ENCODE measurements at places on chromosomes 3 and 15.

DNA sequence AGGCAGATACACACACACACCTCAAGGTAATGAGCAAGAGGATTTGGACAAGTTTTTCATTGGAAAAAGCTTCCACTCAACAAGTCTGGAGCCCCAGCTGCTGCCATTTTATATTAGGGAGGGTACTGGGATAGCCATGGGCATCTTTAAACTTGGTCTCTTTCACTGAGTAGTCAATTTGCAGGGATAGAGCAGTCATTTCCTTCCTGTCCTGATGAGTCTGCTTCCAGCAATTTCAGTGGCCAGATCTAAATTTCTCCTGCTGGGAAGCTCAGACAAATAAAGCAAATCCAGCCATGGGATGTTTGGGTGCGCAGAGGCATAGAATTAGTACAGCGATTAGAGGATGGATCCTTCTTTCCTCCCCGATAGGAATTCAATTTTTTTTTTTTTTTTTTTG, 874 bp upstream of the ERC2 start:
- DNase-seq, result peak; percentile 3

DNA sequence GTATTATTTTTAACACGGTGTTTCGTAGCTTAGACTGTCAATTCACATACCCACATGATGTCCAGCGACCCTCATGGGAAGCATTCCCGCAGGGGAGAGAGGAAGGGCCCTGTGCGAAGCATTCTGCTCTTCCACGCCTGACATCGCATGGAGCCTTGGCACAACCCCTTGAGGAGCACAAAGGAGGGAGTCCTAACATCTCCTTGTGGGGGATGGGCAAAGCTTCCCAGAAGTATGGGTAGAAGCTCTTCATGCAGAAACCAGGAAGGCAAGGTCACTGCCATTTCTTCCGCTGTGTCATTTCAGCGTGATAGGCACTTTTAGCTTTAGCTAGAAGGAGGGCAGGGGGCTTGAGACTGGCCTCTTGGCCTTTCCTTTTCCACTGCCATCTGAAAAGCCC, 28.7 kb upstream of the USP3 start:
- DNase-seq, result no peak

DNA sequence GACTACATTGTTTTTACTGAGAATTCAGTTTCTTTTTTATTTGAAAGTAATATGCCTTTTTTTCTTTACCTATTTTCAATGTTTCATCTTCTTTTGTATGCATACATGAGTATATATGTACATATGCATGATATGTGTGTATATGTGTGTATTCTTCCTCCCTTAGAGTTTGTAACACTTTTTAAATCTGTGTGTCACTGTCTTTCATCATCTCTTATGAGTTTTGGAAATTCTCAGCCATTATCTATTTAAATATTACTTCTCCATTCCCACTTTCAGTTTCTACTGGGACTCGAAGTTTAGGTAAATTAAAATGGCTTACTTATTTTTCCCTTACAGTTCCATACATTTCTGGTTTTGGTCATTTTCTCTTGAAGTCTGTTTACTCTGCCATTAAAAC, 754.1 kb downstream of the GRM7 start:
- no peak for DNase-seq

DNA sequence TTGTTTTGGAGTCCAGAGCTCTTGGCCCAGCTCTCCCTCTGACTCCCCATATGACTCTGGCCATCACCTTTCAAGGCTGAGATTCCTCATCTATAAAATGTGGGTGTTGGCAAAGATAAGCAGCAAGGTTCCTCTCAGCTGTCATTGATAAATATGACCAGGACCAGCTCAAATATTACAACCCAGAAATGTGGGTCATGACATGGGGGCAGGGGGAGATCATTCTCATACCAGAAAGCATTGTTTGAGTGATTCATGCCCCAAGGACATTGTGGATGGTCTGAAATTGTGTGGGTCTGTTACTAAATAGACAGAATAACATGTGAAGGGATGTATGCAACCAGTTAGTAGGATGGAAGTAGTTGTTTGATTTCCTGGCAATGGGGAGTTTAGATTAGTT, 13.9 kb downstream of the UPK1B start:
- peak; percentile 22 for DNase-seq

GRCh38 chr3:42708611-42709151, 6.1 kb upstream of the HHATL start:
- DNase-seq, result no peak

GRCh38 chr3:178386880-178387279, 149.4 kb upstream of the KCNMB2 start:
- DNase-seq, result no peak

GRCh38 chr3:127981097-127981496, 66.1 kb downstream of the KBTBD12 start:
- no peak for DNase-seq

GRCh38 chr3:194867270-194867983, 181.7 kb downstream of the FAM43A start:
- no peak for DNase-seq

GRCh38 chr15:74422652-74423430, 10.9 kb downstream of the SEMA7A start:
- DNase-seq, result peak; percentile 69

GRCh38 chr3:122533931-122534334, 19.2 kb upstream of the KPNA1 start:
- DNase-seq, result peak; percentile 72

GRCh38 chr3:193014902-193015301, 97.2 kb upstream of the MB21D2 start:
- DNase-seq, result no peak

- no peak for DNase-seq
Observed at GRCh38 chr3:190260301-190260700, 61.9 kb downstream of the CLDN1 start.

DNA sequence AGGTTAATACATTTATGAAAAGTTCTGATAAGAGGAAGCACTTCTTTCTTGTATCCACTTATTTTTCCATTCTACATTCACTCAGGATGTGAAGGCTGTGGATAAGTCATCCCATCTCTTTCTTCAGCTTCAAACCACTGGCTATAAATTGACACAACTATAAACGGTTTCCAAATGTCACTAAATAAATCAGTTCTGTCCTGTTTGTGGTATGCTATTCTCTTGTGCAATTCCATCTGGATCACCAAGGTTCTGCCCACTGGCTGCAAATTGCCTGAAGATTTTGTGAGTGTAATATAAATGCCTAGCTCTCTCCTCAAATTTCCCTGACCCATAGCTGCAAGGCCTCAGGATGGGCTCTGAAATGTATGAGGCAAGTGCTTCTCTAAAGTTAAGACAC, 7.1 kb upstream of the LMOD3 start:
- peak; percentile 15 for DNase-seq

DNA sequence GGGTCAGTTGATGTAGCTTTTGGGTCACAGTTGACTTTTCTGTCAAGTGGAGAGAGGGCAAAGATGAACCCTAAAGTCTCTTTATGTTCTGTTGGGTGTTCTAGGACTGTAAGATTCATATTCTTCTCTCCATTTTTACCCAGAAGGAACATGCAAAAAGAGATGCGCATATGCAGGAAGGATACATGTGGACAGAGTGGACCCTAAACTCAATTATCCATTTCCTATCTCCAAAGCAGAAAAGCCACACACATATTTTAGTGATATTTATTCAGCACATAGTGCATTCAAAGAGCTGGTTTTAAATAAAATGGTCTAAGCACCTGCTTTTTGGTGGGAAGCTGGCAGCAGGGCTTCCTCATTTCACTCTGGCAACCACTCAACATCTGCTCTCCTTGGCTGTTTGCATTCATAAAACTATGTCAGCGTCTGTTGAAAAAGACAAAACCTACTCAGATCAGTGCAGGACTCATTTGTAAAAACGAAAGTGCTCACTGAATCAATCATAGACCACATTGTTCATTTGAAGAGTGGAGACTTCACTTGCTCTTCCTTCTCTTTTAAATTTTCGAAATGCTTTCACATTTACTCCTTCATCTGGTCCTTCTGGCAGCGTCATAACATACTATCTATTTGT, 96.6 kb downstream of the SEMA6D start:
- no peak for DNase-seq

DNA sequence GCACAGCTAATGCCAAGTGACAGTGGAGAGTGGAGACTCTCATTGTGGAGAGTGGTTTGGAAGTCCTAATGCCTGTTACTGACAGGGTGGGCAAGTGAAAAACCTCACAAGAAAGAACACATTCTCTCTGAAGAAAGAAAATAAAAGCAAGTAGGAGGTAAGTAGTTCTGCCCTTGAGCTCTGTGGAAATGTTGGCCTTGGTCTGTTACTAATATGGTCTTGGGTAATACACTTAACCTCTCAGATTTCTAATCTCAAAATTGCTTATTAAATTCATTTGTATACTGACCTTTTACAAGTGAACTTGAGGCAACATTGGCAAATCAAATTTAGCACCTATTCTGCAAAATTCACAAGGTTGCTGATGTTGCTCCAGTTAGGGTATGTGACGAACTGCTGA, 291.6 kb upstream of the CBLB start:
- no peak for DNase-seq

DNA sequence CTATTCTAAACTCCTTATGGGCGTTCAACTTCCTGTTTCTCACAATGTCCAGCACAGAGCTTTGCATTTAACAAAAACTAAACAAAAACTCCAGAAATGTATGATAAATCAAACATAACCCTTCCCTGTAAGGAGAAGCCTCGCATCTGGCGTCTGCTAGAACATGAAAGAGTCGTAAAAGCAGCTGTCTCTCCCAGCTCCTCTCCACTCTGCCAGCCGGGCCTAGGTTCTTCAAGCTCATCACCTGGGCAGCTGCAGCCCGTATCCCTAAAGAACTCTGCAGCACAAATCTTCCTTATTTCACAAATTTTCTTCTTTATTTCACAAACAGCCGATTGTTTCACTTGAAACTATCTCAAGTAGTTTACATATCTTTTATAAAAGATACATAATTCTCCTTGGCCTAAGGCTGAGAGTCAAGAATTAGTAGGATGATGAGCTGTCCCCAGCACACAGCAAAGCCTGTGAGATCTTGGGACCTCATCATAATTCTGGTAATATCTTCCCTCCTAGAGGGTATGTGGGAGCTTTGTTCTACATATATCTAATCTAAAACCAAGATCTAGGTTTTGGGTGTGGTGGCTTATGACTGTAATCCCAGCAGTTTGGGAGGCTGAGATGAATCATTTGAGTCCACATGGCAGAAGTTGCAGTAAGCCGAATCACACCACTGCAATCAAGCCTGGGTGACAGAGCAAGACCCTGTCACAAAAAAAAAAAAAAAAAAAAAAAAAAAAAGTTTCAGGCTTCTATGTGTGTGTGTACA, 35.3 kb downstream of the ANXA2 start:
- DNase-seq, result peak; percentile 91

DNA sequence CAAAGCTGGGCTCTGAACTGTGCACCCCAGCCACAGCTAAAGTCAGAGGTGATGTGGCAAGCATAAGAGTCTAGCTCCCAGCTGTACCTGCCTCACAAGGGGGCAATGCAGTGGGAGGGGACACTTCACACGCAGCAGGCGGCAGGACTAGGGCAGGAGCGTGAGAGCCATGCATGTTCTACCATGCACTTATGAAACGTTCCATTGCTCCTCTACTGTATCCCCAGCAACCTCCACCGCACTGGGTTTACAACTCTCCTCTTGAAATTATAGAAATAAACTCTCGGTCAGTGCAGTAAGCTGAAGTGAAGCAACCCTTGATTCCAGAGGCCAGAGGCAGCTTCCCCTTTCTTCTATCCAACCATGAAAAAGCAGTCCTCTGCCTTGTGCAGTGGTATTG, 298.6 kb upstream of the STT3B start:
- no peak for DNase-seq

GRCh38 chr3:43349716-43350115, 63.4 kb downstream of the SNRK start:
- no peak for DNase-seq

- peak; percentile 79 for DNase-seq
Observed at GRCh38 chr15:35450492-35450891, 95.5 kb downstream of the DPH6 start.

DNA sequence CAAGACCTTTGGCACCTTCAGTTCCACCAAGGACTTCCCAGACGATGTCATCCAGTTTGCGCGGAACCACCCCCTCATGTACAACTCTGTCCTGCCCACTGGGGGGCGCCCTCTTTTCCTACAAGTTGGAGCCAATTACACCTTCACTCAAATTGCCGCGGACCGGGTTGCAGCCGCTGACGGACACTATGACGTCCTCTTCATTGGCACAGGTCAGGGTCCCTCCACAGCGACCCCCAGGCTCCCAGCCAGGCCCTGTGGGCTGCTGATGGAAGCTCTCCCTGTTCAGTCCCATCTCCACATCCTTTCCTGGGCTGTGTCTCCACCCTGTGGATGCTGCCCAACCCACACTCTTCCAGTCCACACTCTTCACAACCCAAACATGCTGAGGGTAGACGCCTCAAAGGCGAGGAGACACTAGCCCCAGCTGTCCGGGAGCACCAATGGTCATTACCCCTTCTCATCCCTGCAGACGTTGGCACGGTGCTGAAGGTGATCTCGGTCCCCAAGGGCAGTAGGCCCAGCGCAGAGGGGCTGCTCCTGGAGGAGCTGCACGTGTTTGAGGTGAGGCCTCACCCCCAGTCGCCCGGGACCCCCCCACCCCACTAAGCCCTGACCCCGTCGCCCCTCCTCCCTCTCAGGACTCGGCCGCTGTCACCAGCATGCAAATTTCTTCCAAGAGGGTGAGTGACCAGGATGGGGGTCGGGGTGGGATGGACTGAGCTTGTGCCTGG, 4.3 kb upstream of the LSMEM2 start:
- peak; percentile 54 for DNase-seq

- DNase-seq, result no peak
Observed at GRCh38 chr3:173730391-173730790, 332.8 kb downstream of the NLGN1 start.

DNA sequence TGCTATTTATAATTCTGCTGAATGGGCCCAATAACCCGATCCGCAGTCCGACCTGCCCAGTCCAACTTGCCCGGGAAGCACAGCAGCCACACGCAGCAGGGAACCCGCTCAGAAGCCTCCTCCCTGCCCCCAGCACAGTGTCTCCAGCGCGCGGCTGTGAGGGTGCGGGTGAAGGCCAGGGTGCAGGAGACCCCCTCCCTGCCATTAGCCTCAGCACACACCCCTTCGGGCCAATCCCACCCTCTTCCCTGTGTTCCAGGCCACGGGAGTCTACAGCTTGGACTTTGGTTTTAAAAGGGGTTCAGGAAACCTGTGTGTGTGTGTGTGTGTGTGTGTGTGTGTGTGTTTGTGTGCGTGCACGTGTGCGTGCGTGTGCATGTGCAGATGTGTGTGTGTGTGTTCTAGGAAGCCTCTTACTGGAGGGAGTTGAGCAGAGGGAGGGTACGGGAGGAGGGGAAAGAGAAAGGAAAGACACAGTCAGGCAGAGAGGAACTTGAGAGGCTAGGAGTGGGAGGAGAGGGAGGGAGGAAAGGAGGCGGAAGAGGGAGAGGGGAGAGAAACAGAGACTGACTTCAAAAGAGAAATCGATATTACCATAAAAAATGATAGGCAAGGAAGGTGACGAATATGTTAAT, 34.2 kb downstream of the ATP2B2 start:
- DNase-seq, result peak; percentile 15

DNA sequence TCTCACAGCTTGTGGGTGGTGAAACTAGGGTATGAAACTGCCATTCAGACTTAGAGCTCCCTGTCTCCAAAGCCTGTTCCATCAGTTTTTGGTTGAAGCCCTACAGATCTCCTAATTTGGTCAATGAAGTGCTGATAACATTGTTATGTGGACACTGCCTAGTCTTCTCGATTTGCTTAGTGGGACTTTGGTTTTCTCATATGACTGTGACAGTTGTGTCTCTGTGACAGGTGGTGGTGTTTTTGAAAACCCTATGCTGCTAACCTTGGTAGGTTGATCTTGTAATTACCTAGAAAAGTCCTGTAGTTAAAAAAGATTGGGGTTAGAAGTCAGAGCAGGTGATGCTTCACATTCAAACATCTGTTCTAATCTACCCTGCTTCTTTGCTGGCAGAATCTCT, 9.2 kb downstream of the PPM1L start:
- no peak for DNase-seq

GRCh38 chr3:38468765-38469164, 15.1 kb downstream of the ACVR2B start:
- no peak for DNase-seq

Data from fibroblast of skin of right biceps (primary cell).